ENCODE measurements at places on chromosomes 16 and 17.

- H3K4me1 ChIP-seq, result peaks cover 11% of the 10 kb centered on the region
- H3K27ac ChIP-seq, result no peak overlapping the region
Observed at GRCh38 chr16:84714028-84714427, 14.2 kb downstream of the USP10 start.

GRCh38 chr16:18788828-18789514, 1.2 kb downstream of the RPS15A start:
- H3K4me1 ChIP-seq, result peaks cover 22% of the 10 kb centered on the region
- H3K27ac ChIP-seq, result peak overlapping the region; percentile 77
- H3K27me3 ChIP-seq, result no peaks in the 10 kb centered on the region
- H3K36me3 ChIP-seq, result peaks cover 58% of the 10 kb centered on the region

- H3K4me3 ChIP-seq, result no peak overlapping the region
- H3K4me1 ChIP-seq, result peaks cover 2% of the 10 kb centered on the region
- H3K27me3 ChIP-seq, result no peaks in the 10 kb centered on the region
- DNase-seq, result no peak
- H3K27ac ChIP-seq, result no peak overlapping the region
Observed at GRCh38 chr17:18144855-18145254, 36.3 kb downstream of the MYO15A start.

DNA sequence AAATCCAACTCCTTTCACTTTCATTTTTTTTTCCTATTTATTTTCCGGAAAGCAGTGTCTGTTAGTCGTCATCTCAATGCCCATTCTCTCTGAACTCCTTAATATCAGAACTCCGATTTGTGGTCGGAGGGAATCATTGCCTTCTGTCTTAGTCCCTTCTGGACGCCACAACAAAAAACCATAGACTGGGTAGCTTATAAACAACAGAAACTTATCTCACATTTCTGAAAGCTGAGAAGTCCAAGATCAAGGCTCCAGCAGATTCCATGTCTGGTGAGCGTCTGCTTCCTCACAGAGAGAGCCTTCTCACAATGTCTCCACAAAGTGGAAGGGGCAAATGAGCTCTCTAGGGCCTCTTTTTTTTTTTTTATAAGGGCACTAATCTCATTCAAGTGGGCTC, 296.6 kb upstream of the CDH11 start:
- no peaks in the 10 kb centered on the region for H3K36me3 ChIP-seq
- no peaks in the 10 kb centered on the region for H3K27me3 ChIP-seq
- H3K27ac ChIP-seq, result no peak overlapping the region
- H3K4me3 ChIP-seq, result no peak overlapping the region
- H3K4me1 ChIP-seq, result no peaks in the 10 kb centered on the region

GRCh38 chr16:82628088-82628423, 1.3 kb downstream of the CDH13 start:
- peaks cover 35% of the 10 kb centered on the region for H3K4me1 ChIP-seq
- H3K36me3 ChIP-seq, result no peaks in the 10 kb centered on the region
- peak overlapping the region; percentile 88 for H3K27ac ChIP-seq
- peaks cover 28% of the 10 kb centered on the region for H3K27me3 ChIP-seq
- peak; percentile 39 for DNase-seq

GRCh38 chr17:77420804-77421629, 280.2 kb downstream of the SEC14L1 start:
- H3K27ac ChIP-seq, result peak overlapping the region; percentile 99
- H3K27me3 ChIP-seq, result no peaks in the 10 kb centered on the region
- DNase-seq, result peak; percentile 95
- H3K36me3 ChIP-seq, result peaks cover 23% of the 10 kb centered on the region
- H3K4me1 ChIP-seq, result peaks cover 98% of the 10 kb centered on the region

DNA sequence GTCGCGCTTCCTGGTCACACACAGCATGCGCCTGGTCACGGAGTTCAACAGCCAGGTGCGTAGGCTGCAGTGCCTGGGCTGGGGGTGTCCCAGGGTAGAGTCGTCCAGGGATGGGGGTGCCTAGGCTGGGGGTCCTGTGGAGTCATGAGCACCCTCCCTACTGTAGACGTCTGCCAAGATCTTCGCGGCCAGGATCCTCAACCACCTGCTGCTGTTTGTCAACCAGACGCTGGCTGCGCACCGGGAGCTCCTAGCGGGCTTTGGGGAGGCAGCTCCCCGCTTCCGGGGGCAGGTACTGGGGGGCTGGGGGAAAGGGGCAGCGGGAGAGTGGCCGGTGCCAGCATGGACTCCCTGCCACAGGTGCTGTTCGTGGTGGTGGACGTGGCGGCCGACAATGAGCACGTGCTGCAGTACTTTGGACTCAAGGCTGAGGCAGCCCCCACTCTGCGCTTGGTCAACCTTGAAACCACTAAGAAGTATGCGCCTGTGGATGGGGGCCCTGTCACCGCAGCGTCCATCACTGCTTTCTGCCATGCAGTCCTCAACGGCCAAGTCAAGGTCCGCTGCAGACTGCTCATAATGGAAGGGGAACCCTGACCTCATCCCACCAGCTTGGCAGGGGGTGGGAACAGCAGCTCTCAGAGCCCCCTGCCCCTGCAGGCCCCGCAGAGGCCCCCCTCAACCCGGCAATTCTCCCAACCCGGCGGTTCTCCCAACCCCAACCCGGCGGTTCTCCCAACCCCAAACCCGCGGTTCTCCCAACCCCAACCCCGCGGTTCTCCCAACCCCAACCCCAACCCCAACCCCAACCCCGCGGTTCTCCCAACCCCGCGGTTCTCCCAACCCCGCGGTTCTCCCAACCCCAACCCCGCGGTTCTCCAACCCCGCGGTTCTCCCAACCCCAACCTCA, 2.4 kb downstream of the PDIA2 start:
- peaks cover 35% of the 10 kb centered on the region for H3K36me3 ChIP-seq
- no peak overlapping the region for H3K27ac ChIP-seq
- H3K4me3 ChIP-seq, result no peak overlapping the region
- DNase-seq, result no peak
- H3K27me3 ChIP-seq, result peaks cover 26% of the 10 kb centered on the region

DNA sequence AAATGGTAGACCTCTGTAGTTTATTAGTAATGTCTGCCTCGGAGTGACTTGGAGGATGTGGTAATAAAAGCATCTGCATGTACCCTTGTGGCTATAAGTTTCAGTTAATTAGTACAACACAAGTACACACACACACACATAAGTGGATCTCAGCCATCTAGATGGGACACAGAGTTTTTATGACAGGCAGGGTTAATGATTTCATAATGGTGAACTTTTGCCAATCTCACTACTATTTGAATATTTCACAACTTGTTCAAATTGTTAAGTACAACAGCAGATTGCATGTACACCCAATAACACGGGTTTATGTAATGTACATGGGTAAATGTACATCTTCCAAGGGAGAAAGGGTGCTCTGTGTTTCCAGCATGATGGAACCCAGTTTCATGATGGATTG, 511.3 kb upstream of the HSBP1 start:
- H3K27ac ChIP-seq, result no peak overlapping the region
- H3K27me3 ChIP-seq, result no peaks in the 10 kb centered on the region
- DNase-seq, result no peak
- no peak overlapping the region for H3K4me3 ChIP-seq
- H3K4me1 ChIP-seq, result no peaks in the 10 kb centered on the region
- no peaks in the 10 kb centered on the region for H3K36me3 ChIP-seq

DNA sequence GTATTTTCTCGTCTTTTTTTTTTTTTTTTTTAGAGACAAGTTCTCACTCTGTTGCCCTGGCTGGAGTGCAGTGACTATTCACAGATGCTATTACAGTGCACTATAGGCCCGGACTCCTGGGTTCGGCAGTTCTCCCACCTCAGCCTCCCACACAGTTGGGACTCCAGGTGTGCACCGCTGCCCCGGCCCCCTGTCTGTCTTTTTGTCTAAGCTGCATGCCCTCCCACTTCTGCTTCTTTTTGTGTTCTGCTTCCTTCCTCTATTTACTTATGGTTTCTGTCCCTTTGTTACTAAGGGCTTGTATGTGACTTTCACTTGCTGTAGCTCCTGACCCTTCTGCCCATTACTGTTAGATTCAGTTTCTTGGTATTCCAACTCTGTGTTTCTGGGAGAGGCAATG, 20.5 kb downstream of the SLC7A6 start:
- H3K36me3 ChIP-seq, result peaks cover 43% of the 10 kb centered on the region
- DNase-seq, result peak; percentile 32
- H3K4me3 ChIP-seq, result no peak overlapping the region

DNA sequence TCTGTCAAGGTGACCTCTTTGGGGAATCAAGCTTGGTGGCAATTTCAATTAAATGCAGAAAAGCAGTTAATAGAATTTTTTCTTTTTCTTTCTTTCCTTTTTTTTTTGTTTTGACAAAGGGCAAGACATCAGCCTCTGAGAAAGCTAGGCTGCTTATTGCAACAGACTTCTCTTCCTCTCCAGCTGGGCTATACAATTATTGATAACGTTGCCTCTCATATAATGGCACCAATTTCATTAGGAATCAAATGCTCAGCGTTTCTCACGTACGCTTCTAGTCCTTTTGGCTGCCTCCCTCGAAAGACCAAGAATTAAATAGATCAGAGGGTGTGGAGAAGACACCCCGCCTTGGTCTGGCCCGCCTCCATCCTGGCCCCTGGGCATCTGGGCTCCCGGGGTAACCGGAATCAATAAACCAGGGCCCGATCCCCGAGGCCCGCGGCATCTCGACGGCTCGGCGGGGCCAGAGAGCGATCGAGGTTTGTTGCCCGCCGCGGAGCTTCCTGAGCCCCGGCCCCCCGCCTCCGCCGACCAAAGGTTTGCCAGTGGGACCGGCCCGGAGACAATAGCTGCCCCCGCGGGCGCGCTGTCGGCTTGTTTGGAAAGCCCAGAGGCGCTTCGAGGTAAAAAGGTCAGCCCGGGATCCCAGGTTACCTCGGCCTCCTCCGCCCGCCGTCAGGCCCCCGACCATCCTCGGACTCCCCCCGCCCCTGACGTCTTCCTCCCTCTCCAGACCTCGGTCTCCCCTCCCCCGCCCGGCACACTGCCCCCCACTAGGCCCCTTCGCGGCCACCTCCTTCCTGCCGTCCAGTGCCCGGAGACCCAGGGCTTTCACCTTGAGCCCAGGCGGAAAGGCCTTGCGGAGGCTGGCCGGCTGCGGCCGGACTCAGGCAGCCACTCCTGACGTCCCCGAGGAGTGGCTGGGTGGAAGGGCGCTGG, 3.9 kb downstream of the HOXB1 start:
- no peak overlapping the region for H3K27ac ChIP-seq
- H3K27me3 ChIP-seq, result peaks cover 69% of the 10 kb centered on the region
- H3K4me1 ChIP-seq, result peaks cover 15% of the 10 kb centered on the region

- no peak for DNase-seq
- no peak overlapping the region for H3K4me3 ChIP-seq
- no peaks in the 10 kb centered on the region for H3K27me3 ChIP-seq
- peaks cover 7% of the 10 kb centered on the region for H3K4me1 ChIP-seq
Observed at GRCh38 chr16:68382296-68382718, 66.0 kb downstream of the SMPD3 start.

GRCh38 chr17:57186226-57187019, 69.9 kb upstream of the MSI2 start:
- H3K27me3 ChIP-seq, result no peaks in the 10 kb centered on the region
- no peak overlapping the region for H3K27ac ChIP-seq
- H3K4me1 ChIP-seq, result peaks cover 12% of the 10 kb centered on the region
- H3K36me3 ChIP-seq, result no peaks in the 10 kb centered on the region

- DNase-seq, result no peak
- peaks cover 16% of the 10 kb centered on the region for H3K4me1 ChIP-seq
- no peaks in the 10 kb centered on the region for H3K36me3 ChIP-seq
- no peak overlapping the region for H3K27ac ChIP-seq
Observed at GRCh38 chr17:17425591-17425990, 51.2 kb upstream of the MED9 start.

- no peaks in the 10 kb centered on the region for H3K36me3 ChIP-seq
- no peaks in the 10 kb centered on the region for H3K4me1 ChIP-seq
Observed at GRCh38 chr16:55179852-55180585, 144.0 kb upstream of the IRX6 start.

GRCh38 chr17:69245617-69246016, 17.0 kb upstream of the ABCA10 start:
- no peaks in the 10 kb centered on the region for H3K36me3 ChIP-seq
- H3K27me3 ChIP-seq, result no peaks in the 10 kb centered on the region
- H3K4me3 ChIP-seq, result no peak overlapping the region
- no peaks in the 10 kb centered on the region for H3K4me1 ChIP-seq
- no peak for DNase-seq

- no peak overlapping the region for H3K27ac ChIP-seq
- peak; percentile 79 for DNase-seq
- H3K4me1 ChIP-seq, result peaks cover 7% of the 10 kb centered on the region
- H3K27me3 ChIP-seq, result no peaks in the 10 kb centered on the region
- peaks cover 38% of the 10 kb centered on the region for H3K36me3 ChIP-seq
- no peak overlapping the region for H3K4me3 ChIP-seq
Observed at GRCh38 chr17:1055751-1056645, 59.1 kb downstream of the TIMM22 start.

DNA sequence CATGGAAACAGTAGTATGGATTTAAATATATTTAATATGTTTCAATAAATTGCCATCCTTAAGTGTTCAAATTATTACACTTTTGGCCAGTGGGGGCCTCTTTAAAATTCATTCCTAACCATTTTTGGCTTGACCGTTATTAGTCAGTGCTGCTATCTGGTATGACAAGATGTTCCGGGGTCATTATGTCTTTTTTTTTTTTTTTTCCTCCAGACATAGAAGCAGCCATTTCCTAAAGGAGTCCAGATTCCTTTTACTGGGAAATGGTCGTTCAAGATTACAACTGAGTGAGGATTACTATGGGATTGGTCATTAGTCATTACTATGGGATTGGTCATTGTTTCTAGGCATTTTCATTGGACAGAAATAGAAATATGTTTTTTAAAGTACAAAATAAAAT, 53.4 kb downstream of the NF1 start:
- DNase-seq, result no peak
- no peak overlapping the region for H3K27ac ChIP-seq
- H3K36me3 ChIP-seq, result peaks cover 8% of the 10 kb centered on the region
- no peak overlapping the region for H3K4me3 ChIP-seq
- no peaks in the 10 kb centered on the region for H3K27me3 ChIP-seq

- H3K27ac ChIP-seq, result no peak overlapping the region
- no peak overlapping the region for H3K4me3 ChIP-seq
- H3K27me3 ChIP-seq, result no peaks in the 10 kb centered on the region
- peak; percentile 18 for DNase-seq
Observed at GRCh38 chr17:64938925-64939474, 19.7 kb upstream of the LRRC37A3 start.

DNA sequence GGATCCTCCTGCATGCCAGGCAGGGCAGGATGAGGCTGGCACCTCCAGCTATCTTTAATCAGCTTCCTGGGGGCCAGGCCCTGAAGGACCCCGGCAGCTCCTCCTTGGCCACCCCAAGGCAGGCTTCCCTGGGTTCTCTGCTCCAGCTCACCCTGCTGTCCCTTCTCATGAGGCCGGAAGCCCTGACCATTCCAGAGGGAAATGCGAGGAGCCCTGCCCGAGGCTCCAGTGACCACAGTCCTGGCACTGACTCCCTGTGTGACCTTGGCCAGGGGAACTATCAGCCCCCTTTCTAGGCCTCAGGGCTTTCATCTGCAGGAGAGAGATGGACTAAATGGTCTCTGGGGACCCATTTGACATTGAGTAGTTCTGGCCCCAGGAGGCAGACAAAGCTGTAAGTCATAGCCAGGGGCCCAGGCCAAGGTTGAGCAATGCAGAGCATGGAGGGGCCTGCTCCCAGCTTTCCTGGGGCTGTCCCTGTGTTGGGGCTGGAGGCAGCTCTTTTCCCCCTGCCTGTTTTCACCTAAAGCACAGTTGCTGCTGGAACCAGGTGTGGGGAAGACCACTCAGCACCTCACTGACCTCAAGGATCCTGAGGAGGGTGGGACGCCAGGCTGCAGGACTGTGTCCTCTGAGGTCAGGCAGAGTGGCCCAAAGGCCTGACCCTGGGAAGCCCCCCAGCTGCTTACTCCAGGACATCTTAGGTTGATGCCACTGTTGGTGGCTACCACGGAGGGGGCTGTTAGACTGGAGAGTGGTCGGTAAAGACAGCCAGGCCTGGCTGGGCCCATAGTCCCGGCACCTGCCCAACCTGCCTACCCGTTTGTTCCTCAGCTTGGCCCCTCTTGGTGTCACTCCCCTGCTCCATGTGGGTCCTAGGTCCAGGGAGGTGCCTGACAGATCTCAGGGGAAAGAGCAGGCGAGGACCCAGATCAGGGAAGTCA, 8.1 kb downstream of the KCNH6 start:
- no peak for DNase-seq
- H3K4me3 ChIP-seq, result no peak overlapping the region
- H3K27me3 ChIP-seq, result peaks cover 8% of the 10 kb centered on the region
- no peaks in the 10 kb centered on the region for H3K4me1 ChIP-seq
